ENCODE measurements at places on chromosomes 1 and 21.

GRCh38 chr1:150165622-150166612, 16.2 kb downstream of the PLEKHO1 start:
- peak; percentile 26 for DNase-seq

GRCh38 chr1:87279536-87279875, 49.2 kb upstream of the LMO4 start:
- no peak for DNase-seq

DNA sequence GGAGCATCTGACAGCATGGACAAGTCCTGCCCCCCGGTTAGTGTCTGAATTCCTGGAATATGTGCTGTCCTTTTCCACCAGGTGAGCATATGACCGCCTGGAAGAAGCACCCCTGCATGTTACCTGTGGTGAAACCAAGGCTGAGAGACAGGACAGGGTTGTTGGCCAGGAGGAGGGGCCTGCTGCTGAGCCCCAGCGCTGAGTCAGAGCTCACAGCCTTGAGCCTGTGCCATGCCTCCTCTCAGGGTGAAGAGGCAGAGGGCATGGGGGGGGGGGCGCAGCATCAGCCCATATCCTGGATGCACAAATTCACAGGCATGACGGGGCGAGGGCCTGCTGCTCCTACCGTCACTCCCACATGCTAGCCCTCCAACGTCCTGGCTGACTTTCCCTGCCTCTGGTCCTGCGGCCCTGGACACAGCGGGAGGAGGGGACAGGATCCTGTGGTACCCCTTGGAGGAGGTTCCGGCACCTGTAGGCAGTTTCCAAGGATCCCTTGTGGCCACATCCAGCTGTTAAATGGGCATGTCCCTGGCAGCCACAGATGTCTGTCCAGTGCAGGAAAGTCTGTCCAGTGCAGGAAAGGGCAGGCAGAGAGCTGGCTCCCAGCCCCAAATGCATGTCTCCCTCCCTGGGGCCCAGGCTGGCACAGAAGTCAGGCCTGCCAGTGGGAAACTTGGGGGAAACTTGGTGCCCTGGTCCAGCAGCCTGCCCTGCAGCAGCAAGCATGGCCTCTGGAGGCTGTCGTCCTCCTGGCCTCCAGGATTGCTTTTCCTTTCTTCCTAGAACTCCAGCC, 23.9 kb downstream of the TTC34 start:
- no peak for DNase-seq

DNA sequence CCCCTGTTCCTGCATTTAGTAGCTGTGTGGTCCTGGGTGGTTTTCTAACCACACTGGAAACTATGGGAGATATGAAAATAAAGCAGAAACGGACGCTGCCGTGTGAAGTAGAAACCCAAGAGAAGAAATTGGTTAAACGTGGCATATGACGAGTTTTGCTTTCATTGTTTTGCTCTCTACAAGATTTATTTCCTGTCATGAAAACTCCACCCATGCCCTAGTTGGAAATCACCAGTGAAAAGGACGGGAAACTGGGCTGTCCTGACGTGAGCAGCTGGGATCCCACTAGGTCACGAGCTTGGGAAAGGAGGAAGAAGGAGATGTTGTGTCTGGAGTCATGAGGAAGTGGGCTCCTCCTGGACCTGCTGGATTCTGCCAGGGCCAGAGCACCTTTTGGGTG, 120.8 kb upstream of the GADD45A start:
- no peak for DNase-seq

- DNase-seq, result no peak
Measured at GRCh38 chr1:226884116-226884625, 13.8 kb downstream of the PSEN2 start.

- no peak for DNase-seq
Measured at GRCh38 chr1:168623003-168623828, 46.8 kb downstream of the XCL1 start.

DNA sequence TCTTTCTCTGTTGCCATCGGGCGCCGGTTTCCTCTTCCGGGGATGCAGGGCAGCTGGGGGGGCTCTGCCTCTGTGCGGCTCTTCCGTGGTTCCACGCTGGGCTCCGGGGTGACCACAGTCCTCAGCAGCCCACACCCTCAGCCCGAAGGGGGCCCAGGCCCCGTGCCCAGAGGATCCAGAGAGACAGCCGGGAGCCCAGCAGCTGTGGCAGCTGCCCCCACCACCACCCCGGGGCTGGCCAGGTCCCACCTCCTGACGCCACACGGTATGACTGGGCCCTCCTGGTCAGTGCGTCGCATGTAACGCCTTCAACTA, 172.2 kb downstream of the PRDM16 start:
- no peak for DNase-seq

GRCh38 chr1:164953815-164954214, 394.8 kb downstream of the PBX1 start:
- no peak for DNase-seq

GRCh38 chr1:111247125-111247838, 19.8 kb downstream of the CHI3L2 start:
- no peak for DNase-seq

- DNase-seq, result no peak
Measured at GRCh38 chr1:201142011-201142848, 12.0 kb downstream of the TMEM9 start.

- DNase-seq, result no peak
Measured at GRCh38 chr21:27213303-27213702, 246.4 kb upstream of the ADAMTS5 start.
